Occipital lobe (tissue), 3 donors: ENCODE measurements at places on chromosomes 2 and 18. TPM values are rescaled to one million over a fixed set of nuclear protein-coding genes. Genes with fewer than 3 reads are reported as not detected.

The CNTNAP5 gene
- total RNA-seq = 41.0 TPM

The FIGN gene
- 3.4 TPM for total RNA-seq

The SULT1C4 gene
- 6.6 TPM for total RNA-seq

The NFU1 gene
- 51.5 TPM for total RNA-seq

The CCDC150 gene
- 3.9 TPM for total RNA-seq

The FOXI3 gene
- total RNA-seq = 0.47 TPM

The DHRS9 gene
- 0.94 TPM for total RNA-seq

The ITGA4 gene
- 8.7 TPM for total RNA-seq

The PROKR1 gene
- total RNA-seq = 2.0 TPM

The DES gene
- 2.3 TPM for total RNA-seq

The MALL gene
- 0.94 TPM for total RNA-seq

The ARHGAP28 gene
- total RNA-seq = 21.2 TPM

The REG3A gene
- not detected for total RNA-seq

The EDAR gene
- total RNA-seq = not detected

The PKDCC gene
- 16.2 TPM for total RNA-seq

The ZAP70 gene
- 1.1 TPM for total RNA-seq

The CD226 gene
- total RNA-seq = 0.16 TPM

The LYG2 gene
- total RNA-seq = not detected

The MAL gene
- total RNA-seq = not detected

The DOCK10 gene
- 8.3 TPM for total RNA-seq

The ALPI gene
- total RNA-seq = not detected

The UGT1A5 gene
- not detected for total RNA-seq
